ENCODE measurements at places on chromosomes 5 and 9.

DNA sequence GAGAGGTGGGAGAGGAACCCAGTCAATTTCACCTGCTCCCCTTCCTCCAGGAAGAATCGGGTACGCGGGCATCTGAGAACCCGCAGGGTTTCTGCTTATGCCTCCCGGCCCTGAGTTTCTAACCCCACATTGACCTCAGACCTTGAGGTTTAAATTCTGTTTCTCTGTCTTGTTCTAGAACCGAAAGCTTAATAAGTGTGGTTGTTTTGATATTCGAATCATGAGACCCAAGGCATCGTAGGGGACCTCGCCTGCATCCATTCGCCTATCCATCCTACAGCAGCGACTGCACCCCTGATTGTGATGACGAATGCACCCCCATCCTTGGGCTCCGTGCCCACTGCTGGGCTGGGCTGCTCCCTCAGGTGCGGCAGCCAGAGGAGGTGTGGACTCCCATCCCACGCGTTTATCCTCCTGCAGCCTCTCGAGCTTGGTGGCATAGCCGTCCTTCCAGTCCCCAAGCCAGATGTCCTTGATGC lies 80.8 kb upstream of the IER5L start:
- DNase-seq = no peak

DNA sequence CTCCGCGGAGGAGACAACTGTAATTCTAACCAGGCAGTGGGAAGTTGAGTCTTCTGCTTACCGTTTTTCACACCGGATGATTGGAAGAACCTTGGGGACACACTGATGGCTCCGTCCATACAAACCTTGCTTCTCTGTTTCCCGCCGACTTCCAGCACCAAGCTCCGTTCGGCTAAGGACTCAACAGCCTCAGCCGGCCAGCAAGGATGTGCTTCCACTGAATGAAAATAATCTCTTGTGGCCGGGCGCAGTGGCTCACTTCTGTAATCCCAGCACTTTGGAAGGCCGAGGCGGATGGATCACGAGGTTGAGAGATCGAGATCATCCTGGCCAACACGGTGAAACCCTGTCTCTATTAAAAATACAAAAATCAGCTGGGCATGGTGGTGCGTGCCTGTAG lies 1.8 kb upstream of the EDF1 start:
- no peak for DNase-seq

GRCh38 chr5:65184780-65185179 lies 296.9 kb downstream of the ADAMTS6 start:
- no peak for DNase-seq

DNA sequence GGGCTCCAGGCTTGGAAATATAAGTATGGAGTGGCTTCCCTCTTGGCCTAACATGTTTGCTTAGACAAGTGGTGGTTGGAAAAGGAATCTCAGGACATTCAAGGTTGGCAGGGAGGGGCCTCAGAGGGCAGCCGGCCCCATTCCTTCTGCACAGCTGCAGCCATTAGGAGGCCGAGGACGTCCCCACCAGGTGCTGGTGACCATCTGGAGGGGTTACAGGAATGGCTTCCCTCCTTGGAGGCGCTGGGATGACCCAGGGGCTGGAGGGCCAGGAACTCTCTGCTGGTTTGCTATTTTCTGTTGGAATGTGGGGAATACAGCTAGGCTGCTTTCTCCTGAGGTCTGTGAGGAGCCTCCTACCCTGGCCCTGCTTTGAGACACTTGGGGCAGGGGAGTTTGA lies 18.5 kb downstream of the STC2 start:
- DNase-seq = no peak

- DNase-seq = no peak
Measured at GRCh38 chr9:86975606-86976005, 28.3 kb upstream of the GAS1 start.

DNA sequence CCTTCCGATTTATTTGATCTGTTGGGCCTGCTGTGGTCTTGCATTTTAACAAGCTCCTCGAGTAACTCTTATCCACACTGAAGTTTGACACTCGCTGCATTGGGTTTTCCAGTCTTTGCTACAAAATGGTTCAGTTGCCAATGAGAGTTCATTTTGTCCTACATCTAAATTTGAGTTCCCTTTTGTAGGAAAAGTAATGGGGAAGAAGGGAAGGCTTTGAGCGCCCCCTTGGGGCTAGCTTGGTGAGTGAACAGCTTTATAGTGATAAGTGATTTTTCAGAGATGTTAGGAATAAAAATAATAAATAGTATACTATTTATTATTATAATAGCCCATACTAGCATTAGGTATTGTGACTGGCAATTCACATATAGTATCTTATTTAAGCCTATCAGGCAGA lies 89.9 kb upstream of the GNAQ start:
- peak; percentile 49 for DNase-seq

DNA sequence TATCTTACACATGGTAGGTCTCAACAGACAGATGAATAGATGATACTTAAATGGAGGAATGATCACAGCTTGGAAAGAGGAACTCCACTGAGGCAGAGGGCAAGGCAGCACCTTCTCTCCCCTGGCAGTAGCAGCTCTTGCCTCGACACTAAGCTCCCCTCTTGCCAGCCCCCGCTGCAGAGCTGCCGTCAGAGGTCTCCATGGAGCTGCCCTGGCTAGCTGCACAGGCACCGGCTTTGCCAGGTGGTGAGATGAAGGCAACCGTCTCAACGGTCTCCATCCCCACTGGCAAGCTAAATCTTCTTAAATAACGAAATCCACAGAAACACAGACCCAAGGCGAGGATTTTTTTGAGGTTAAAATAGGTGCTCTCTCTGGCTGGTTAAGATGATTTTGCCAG lies 81.2 kb downstream of the CRB2 start:
- DNase-seq = no peak

DNA sequence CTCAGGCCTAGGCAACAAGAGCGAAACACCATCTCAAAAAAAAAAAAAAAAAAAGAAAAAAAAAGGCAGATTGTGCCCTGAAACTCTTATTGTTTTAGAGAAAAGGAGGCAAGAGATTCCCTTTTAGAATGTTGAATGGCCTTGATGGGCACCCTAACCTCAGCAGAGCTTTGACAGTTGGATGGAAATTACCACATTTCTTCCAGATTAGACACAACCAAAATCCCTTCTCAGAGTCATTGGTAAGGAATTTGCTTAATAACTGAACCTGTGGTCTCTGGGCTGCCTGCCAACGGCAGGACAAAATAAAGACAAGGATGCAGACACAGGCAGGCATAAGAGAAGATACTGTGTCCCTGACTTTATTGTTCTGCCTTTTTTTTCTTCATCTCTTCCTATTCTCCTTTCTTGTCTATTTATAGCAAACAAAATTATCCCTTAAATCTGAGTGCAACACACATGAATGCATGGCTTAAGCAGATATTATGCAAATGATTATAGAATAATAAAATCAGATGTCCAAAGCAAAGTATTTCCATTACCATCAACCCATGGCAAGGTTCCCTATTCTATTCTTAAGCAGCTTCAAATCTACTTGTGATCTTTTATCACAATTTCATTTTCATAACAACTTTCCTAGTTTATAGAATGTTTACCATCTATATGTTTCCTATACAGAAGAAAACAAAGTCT lies 37.3 kb upstream of the TRIO start:
- DNase-seq = peak; percentile 77

- peak; percentile 51 for DNase-seq
Measured at GRCh38 chr9:129619787-129620668, 873 bp downstream of the C9orf50 start.

DNA sequence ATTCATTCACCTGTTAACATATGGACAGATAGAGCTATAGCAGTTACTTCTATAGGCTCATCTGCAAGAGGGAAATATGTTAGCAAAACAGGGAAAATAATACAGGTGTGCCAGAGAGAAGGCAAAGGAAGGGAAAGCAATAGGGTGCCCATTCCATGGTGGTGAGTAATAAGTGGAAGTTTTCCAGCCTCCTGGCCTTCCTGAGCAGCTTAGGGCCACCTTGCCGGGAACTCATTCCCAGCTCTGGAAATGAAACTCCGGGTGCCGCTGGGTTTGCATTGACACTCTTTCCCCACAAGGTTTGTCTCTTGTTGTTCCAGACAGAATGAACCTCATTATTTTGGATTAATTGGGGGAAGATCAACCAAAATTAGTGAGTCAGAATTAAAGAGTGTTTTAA lies 58.4 kb downstream of the SLC1A3 start:
- no peak for DNase-seq

GRCh38 chr9:94140791-94141790 lies 56.8 kb downstream of the PTPDC1 start:
- DNase-seq = no peak

- DNase-seq = no peak
Measured at GRCh38 chr5:118434522-118434921, 553.8 kb downstream of the DTWD2 start.

DNA sequence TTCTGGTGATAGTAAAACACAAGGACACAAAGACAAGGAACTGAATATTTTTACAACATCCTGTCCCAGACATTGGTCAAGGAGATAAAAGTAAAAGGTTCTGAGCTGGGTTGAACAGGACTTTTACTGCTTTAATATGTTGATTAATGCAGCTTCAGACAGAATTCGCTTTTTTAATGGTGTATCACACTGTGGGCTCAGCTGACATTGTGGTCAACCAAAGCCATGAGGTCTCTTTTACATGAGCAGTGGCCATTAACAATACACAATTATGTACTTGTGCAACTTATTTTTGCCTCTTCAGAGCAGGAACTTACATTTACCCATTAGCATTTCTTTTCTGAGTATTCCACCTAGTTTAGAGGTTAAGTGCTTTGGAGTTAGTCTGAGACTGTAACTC lies 22.8 kb upstream of the ERBIN start:
- no peak for DNase-seq

DNA sequence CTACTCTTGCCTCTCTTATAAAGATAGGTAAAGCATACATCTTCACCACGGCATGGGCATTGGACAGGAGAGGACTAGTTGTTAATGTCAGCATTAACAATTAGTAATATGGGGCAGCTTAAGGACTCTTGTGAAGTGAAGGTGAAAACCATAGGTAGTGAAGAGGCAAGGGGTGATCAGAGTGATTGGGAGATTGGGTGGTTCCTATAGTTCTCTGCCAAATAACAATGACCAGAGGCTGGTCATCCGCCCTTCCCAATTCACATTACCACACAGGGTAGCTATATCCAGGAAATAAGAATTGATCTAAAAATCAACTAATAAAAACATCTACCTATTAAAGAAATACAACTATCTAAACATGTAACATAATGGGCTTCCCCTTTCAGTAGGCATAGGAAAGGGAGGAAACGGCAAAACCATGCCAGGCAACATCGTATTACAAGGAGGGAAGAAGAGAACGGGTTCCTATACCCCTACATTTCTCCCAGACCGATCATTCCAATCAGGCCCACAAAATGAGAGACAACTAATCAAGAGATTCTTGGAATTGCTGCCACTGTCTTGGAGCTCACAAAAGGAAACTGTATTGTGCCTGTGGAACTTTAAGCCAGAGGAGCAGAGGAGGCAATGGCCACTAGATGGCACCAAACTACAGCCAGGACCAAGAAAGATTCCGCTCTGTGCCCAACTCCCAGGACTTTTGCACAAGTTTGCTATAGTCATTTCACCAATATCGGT lies 121.6 kb downstream of the FBXL17 start:
- DNase-seq = peak; percentile 78

DNA sequence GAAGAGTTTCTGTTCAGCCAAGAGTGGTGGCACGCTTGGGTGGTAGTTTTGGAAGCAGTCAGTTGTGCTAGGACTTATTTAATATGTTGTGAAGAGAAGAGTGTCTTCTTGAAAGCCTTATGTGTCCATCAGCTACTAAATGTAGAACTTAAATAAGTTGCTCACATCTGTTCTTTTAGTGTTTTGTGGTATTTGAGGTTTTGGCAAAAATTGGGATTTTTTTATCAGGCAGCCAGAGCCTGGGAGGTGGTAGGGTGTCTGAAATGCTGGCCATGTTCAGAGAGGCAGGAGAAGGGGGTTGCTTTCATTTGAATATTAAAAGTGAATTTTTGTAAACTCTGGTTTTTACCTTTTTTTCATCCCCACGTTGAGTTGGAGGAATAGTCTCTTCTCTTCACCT lies 24.2 kb upstream of the ZBTB34 start:
- DNase-seq = no peak

DNA sequence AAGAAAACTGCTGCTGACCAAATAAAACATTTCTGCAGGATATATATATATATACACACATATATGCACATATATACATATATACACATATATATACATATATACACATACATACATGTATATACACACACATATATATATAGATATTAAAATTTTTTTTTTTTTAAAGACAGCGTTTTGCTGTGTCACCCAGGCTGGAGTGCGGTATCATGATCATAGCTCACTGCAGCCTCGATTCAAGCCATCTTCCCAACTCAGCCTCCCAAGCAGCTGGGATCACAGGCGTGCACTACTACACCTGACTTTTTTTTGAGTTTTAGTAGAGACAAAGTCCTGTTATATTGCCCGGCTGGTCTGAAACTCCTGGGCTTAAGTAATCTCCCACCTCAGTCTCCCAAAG lies 2.7 kb downstream of the MRPL22 start:
- DNase-seq = no peak

- DNase-seq = peak; percentile 7
Measured at GRCh38 chr9:73037613-73038012, 84.8 kb upstream of the ALDH1A1 start.

DNA sequence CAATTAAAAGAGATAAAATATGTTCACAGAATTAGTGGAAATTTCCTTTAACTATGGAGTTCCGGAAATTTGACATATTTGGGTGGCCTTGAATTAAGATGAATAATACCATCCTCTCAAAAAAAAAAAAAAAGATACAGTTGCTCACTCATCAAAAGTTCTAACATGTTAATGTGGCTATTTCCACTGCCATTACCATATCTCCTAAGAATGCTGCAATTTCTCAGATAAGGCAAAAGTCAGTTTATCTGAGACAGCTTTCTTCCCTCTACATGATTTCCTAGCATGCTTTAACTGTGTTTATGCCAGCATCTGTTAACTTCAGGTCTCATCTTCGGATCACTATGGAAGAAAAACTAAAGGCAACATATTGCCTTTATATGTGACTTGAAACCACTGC lies 2.6 kb downstream of the FASTKD3 start:
- no peak for DNase-seq

DNA sequence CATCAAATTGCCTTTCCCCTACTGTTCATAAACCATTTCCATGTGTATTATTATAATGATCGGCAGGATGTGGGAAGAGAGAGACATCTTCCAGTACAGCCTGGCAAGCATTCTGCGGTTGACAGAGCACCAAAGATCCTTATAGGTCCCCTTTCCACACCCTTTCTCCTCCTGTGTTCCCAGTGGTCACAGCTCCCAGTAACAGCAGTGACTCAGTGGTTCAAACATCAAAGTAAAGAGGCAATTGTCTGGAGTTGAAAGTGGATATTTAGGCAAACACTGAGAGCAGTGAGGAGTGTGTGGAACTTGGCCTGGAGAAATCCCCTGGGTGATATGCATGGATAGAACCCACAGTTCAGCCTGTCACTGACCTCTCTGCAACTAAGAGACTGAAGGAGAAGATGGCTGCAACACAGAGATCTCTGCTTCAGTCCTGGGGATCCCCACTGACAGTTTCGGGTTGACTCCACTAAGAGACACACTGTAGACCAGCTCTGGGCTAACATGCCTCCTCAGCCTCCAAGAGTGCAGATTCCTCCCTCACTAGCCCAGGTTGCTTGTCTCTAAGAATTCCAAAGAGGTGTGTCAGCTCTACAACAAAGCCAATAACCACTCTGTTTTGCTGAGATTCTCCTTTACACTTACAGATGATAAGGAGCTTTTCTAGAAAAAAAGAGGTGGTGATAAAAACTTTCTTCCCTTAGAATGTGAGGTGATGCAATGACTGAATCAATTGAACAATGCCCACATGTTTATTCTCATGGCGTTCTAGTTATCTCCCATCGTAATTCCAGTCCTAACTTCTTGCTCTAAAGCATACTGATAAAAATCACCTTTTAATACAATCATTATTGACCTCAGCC lies 94.4 kb upstream of the IL6ST start:
- DNase-seq = peak; percentile 80

Measured in AG08395 (cell line).